ENCODE measurements at places on chromosomes 12 and 14.
A peak's percentile ranks its signal among the peaks of the same experiment; 100 is the strongest.

GRCh38 chr14:78638926-78639325 lies 468.8 kb downstream of the NRXN3 start:
- DNase-seq = no peak

DNA sequence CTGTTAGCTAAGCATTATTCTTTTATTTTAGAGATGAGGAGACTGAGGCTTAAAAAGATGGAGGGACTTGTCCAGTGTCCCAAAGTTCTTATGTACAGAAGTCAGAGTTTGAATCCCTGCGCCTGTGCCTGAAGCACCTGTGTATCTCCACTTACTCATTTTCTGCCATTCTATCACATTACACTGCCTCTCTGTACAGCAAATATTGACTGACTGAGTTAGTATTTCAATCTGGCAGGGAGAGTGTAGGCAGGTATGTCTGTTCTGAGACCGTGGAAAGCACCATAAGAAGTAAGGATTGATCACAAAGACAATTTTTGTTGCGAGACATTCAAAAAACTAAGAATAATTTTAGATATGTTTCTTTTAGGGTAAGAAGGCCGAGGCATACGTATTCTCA lies 162.7 kb downstream of the KITLG start:
- no peak for DNase-seq

DNA sequence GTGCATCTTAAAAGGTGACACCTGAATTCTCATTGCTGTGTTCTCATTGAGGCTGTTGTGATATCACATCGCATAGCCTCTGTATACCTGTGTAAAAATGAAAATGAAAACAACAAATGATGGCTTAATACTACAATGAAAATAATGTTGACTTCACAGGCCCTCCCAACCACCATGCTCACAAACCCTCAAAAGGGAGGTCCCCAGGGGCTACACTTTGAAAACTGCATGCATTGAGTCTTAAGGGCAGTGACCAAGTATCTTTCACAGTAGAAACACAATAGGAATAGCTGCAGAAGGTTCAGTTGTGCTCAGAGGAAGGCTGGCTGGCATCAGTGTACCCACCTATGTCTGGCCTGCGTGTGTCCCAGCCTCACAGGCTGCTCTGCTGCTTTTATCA lies 27.6 kb upstream of the KCNK13 start:
- no peak for DNase-seq

GRCh38 chr12:131478468-131478867 lies 232.4 kb upstream of the SFSWAP start:
- no peak for DNase-seq

GRCh38 chr12:73719223-73719622 lies 818.4 kb upstream of the ATXN7L3B start:
- DNase-seq = no peak

DNA sequence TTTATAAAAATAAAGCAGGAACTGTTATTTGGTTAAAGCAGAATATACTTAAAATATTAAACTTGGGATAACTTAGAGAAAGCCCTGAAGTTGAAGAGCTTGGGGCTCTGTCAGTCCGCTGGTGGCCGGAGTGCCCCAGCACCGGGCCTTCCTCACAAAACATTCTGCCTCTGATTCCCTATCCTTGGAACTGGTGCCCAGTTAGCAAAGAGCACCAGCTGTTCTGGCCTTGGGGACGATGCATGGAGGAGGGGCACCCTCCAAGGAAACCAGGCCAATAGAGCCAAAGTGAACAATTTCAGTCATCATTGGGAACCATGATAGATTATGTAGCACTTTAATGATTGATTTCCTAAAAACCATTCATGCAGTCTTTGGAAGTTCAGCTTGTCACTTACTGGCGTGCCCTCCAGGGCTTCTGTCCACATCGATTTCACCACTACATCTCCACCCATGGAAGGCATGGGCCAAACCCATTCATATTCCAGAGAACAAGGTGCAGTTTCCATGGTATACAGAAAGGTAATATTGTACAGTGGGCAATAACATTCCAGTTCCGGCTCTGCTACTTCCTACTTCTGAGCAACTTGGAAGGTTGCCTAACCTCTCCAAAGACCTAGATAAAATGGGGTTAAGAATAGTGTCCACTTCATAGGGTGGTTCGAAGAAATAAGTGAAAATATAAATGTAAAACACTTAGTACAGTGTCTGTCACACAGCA lies 145.9 kb downstream of the ETV6 start:
- no peak for DNase-seq

DNA sequence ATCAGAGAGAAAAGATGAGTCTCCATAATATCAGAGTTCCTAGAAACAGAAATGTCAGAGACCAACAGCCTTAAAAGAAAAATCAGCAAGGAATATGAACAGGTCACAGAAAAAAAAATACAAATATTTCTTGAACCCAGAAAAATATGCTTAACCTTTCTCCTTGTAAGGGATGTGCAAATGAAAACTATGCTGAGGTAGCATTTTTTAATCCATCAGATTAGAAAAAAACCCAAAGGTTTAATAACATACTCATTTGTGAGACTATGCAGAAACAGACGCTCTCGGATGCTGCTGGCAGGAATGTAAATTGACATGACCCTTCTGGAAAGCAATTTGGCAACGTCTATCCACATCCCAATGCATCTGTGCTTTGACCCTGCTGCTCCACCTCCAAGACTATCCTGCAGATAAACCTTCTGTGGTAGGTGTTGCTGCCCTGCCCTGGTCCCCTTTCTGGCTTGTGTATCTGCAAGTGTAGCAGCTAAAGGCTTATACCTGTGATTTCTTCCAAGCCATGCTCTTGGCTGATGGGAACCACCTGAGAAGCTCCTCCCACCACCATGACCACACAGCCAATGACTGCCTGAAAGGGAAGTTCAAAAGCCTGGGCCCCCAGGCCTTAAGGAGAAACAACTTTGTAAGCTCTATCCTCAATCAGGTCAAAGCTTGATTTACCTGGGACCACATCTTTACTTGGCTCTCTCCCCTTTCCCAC lies 49.4 kb downstream of the LTBP2 start:
- DNase-seq = no peak

DNA sequence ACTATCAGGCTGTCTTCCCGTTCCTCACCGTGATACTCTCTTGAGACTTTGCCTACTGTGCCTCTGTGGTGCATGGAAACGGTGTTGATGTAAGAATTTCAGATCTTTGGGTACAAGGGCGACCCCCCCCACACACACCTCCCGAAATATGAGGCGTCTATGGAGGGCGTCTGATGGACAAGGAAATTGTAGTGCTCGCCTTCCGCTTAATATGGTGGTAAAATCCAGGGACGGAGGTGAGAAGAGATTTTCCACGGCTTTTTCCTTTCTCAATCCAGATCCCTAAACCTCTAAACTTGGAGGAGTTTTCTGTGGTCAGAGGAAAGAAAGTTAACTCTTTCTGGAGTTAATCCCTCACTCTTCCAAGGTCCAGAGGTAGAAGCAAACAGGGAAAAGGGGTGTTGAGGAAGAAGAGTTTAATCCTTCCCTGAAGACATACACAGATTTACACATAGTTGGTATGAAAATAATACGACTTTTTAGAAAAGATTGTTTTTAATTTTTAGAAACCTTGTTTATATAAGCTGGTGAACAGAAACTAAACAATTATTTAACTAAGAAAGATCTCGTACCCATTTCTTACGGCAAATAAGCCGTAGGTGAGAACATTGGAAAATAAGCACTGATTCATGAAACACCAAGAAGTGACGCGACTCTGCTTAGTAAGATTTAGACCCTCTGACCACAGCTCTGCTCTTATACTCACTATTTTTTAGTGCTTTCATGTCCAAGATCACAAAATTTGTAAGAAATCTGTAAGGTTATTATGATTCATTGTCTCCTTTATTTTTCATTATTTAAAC lies 23.1 kb upstream of the RNASE12 start:
- no peak for DNase-seq

GRCh38 chr14:99850709-99851108 lies 57.5 kb downstream of the EML1 start:
- DNase-seq = no peak

DNA sequence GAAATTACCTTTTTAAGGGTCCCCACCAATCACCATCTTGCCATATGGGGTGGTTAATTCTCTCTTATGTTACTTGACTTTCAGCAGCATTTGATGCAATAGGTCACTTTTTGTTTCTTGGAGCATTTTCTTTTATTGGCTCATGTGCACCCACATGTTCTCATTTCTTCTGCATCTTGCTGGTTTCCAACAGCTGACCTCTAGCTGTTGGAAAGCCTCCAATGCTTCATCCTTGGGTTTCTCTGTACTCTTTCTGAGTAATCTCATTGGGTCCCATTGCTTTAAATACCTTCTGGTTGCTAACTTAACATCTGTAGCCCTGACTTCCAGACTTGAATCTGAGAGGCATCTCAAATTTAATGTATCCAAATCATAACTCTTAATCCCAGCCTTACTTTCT lies 116.8 kb downstream of the CRADD start:
- DNase-seq = no peak

DNA sequence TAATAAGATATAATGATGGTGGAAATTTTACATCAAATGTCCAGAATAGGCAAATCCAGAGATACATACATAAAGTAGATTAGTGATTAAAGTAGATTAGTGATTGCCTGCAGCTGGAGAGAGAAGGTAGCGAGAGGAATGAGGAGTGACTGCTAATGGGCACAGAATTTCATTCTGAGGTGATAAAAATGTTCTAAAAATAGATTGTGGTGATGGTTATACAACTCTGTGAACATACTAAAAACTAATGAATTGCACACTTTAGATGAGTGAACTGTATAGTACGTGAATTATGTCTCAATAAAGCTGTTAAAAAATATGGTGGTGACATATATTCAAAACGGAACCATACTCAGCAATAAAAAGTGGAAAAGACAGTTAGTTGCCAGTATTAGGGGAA lies 41.7 kb downstream of the PPP2R5E start:
- DNase-seq = no peak

- no peak for DNase-seq
Observed at GRCh38 chr14:101992708-101993107, 28.3 kb downstream of the DYNC1H1 start.

- DNase-seq = peak; percentile 42
Observed at GRCh38 chr12:58066296-58066695, 124.9 kb downstream of the ATP23 start.

- no peak for DNase-seq
Observed at GRCh38 chr14:94486883-94487282, 10.9 kb upstream of the SERPINA9 start.

DNA sequence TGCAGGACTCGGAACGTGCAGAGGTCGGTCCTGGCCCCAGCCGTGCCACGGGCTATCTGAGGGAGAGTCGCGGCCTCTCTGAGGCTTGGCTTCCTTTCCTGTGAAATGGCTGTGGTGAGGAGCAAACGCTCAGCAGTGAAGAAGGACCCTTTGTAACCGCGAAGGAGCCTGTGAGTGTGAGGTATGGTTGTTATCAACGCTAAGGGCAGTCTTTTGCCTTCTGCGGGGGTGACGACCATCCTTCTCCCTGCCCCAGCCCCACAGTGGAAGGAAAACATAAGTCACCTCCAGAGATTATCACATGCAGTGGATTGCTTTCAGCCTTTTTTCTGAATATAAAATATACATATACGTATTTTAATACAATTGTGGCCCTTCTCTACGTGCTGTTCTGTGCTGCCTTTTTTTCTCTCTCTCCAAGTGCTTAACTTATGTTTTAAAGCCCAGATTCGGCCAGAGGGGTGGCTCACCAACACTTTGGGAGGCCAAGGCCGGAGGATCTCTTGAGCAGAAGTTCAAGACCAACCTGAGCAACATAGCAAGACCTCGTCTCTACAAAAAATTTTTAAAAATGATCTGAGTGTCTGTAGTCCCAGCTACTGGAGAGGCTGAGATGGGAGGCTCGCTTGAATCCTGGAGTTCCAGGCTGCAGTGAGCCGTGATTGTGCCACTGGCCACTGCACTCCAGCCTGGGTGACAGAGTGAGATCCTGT lies 17.4 kb downstream of the TAMALIN start:
- no peak for DNase-seq

DNA sequence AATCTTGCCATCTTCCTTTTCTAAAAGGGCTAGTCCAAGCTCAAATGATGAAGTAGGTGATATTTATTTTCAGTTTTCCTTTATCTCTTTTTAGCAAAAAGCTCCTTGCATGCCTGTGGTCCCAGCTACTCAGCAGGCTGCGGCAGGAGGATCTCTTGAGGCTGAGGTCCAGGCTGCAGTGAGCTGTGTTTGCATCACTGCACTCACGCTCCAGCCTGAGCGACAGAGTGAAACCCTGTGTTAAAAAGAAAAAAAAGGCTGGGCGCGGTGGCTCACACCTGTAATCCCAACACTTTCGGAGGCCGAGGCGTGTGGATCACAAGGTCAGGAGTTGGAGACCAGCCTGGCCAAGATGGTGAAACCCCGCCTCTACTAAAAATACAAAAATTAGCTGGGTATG lies 5.0 kb downstream of the TMEM116 start:
- DNase-seq = no peak

DNA sequence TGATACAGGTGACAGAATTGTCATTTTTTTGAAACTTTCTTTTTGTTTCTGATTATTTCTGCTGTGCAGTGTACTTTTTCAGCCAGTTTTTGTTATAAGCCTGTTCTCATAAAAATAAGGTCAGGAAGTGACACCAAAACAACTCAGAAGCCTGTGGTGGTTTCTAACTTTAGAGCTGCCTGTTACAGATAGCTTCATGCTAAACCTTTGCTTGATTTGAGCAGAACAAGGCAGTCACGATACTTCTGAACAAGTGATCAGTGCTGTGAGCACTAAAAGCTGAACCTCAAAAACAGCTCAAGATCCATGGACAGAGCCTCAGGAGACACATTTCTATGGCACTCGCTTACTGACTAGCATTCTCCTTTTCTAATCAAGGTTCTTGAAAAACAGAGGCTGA lies 82.0 kb downstream of the PRKCH start:
- DNase-seq = no peak

GRCh38 chr12:119397540-119397939 lies 63.0 kb downstream of the CCDC60 start:
- no peak for DNase-seq

DNA sequence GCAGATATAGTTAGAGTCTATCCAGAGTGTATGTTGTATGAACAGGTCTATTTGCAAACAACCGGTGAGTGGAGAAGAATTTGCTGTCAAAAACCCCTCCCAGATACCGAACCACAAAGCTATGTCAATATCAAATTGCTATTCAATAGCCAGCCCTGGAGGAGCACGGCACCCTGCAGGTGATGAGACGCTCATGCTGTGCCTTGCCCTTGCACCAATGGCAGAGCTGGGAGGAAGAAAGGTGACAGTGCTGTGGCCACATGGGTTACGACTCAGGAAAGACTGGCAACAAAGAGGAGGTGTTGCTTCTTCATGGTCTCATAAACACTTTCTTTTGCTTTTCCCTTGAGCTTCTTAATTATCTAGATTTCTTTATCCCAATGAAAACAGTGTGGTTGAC lies 55.7 kb downstream of the PAX9 start:
- DNase-seq = no peak

Data from HS-27A (cell line).